ENCODE measurements at places on chromosomes 7 and 10.

DNA sequence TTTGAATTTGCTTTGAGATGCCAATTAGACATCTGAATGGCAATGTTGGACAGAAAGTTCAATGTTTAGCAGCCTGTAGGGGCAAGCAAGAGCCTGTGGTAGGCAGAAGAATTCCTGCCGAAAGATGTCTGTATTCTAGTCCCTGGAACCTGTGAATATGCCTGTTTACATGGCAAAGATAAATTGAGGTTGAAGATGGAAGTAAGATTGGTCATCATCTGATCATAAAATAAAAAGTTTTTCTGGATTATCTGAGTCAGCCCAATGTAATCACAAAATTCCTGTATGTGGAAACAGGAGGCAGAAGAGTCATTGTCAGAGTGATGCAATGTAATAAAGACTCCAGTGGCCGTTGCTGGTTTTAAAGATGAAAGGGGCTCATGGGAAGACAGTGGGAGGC is 430.5 kb downstream of the MDFIC start:
- DNase-seq = no peak

DNA sequence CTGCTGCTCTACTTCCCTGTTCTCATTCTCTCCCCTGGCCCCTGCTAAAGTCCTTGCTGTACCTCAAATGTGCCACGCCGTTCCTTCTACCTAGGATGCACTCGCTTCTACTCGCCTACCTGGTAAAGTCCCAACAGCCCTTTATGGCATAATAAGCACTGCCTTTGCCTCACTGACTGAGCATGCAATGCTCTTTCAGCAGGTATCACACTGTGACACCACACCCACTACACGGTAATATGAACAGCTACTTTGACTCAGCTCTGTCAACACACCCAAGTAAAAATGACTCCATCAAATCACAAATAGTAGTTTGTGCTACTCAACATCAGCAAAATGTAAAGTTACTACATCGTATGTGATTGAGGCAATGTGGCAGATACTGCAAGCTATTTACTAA is 37.6 kb downstream of the FAM204A start:
- DNase-seq = no peak

- DNase-seq = no peak
These were observed 301.5 kb downstream of the ZEB1 start for GRCh38 chr10:31620226-31621151.

- DNase-seq = no peak
These were observed 11.3 kb downstream of the CHCHD3 start for GRCh38 chr7:133070562-133070961.

DNA sequence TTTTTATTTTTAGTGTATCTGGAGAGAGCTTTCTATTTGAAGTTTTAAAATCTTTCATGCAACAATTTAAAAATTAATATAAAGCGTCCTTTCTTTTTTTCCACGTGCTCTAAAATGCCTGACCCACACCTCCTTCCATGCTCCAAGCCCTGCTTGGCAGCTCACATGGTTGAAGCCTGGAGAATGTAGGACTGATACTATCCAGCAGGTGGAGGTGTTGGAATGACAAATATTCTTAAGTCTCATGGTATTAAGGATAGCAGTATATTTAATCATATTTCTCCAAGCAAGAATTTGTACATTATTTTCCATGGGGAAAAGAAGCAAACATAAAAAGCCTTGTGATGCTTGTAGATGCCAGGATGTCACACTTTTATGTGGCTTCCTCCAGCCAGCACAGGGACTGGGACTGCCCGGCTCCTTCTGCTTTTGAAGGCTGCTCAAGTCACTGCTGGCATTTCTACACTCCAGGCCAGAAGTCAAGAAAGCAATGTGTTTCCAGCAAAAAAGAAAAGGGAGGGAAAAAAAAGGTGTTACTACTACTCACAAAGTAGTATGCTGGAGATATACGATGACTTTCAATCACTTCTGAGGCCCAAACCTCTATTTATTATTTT is 49.7 kb downstream of the BZW2 start:
- no peak for DNase-seq

- DNase-seq = no peak
These were observed 97.7 kb downstream of the USP6NL start for GRCh38 chr10:11513727-11514126.

DNA sequence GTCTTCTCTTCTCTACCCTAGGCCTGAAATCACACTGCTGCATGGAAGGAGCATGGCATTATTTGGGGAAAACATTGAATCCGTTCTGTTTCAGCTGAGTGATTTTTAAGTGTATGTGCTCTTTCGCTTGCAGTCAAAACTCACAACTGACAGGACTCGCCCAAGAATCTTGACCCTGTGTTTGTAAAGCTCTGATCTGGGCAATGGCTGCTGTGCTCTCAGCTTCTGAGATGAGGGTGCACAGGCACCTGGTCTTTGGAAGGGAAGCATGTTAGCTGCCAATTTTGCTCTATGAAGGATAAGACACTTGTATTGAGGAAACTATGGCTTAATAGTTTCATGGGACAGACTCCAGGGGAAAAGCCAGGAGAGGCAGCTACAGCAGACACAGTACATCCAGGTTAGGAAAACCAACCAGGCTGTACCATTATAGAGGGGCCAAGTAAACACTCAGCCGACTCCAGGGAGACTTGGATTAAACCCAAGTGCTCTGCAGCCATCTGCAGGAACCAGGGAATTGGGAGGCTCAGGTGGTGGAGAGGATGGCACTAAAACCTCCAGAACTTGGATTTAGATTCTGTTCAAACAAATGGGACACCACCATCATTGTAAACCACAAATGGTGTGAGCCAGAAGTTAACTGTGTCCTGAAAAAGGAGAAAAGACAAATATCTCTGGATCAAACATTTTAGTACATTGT is 43.3 kb downstream of the LYZL1 start:
- no peak for DNase-seq

DNA sequence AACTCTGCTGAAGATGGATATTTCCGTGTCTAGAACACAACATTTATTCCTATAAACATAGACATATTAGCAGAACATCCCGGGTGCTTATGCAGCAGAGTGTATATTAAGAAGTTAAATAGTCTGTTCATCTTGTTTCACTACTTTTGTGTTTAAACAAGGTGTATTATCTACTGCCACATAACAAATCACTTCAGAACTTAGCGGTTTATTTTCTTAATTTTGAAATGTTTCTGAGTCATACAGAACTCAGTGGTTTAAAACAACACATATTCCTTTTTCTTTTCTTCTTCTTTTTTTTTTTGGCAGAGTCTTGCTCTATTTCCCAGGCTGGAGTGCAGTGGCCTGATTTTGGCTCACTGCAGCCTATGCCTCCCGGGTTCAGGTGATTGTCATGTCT is 25.8 kb downstream of the DENND10 start:
- no peak for DNase-seq

DNA sequence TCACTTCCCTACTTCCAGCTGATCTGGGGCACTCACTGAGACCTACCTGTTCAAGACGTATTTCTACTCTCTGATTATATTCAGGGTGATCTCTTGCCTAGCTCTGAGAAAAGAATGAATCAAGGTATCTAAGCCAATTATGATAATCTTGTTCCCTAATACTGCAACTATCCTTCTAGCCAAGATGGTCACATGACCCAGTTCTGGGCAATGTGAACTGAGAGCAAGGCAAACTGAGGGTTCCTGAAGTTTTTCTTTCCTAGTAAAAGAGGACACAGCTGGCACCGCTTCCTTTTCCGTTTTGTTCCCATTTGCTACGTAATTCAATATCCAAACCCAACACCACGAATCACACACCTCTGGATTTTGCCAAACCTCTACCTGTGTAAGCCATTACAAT is 5.9 kb upstream of the GPAM start:
- DNase-seq = no peak

DNA sequence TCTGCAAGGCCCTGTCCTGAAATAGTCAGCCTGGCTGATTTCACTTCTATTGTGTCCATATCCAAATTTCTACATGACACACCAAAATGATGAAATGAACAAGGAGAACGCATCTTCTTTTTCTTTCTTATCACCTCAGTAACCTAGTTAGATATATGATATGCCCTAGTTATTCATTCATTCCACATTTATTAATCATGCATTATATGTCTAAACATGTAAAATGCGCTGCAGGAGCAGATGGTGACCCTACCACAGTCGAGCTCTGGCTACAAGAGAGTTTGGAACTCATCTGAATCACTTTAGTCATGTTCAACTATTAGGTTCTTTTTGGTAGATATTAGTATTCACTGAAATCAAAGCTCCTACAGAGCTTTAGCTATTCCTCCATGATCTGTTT is 31.8 kb upstream of the VPS41 start:
- no peak for DNase-seq

DNA sequence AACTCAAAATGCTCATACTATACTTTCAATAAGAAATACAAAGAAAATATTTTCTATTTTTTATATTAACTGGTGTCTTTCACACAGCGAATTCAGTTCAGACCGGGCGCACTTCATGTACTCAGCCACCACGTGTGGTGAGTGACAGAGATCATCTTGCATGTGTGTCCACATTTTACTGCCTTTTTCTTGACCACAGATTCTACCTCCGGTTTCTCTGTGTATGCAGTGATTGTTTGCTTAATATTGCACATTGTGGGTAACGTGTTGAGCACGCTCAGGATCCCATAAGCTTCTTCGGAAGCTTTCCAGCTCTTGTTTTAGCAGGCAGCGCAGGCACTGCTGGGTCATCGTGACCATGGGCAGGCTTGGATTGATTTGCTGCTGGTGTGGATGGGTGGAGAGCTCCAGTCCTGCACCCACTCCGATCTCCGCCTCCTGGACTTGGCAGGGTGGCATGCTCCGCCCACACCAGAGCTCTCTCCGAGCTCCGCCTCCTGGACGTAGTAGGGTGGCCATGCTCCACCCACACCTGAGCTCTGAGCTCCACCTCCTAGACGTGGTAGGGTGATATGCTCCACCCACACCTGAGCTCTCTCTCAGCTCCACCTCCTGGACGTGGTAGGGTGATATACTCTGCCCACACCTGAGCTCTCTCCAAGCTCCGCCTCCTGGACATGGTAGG is 253.3 kb downstream of the DIP2C start:
- no peak for DNase-seq

- no peak for DNase-seq
These were observed 86.7 kb downstream of the ZNF33B start for GRCh38 chr10:42551582-42552187.

GRCh38 chr10:76301211-76301610 is 869.8 kb downstream of the LRMDA start:
- no peak for DNase-seq

- no peak for DNase-seq
These were observed 6.9 kb downstream of the GIMAP5 start for GRCh38 chr7:150744041-150744656.

DNA sequence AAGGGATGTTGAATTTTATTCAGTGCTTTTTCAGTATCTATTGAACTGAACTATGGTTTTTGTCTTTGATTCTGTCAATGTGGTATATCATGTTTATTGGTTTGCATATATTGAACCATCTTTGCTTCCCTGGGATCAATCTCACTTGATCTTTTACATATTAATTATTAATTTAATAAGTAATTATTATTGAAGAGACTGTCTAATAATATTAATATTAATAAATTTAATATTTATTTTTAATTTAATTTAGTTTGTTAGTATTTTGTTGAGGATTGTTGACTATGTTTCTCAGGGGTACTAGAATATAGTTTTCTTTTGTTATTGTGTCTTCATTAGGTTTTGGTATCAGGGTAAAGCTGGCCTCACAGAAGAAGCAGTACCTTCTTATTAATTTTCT is 26.5 kb upstream of the TRA2A start:
- DNase-seq = no peak

DNA sequence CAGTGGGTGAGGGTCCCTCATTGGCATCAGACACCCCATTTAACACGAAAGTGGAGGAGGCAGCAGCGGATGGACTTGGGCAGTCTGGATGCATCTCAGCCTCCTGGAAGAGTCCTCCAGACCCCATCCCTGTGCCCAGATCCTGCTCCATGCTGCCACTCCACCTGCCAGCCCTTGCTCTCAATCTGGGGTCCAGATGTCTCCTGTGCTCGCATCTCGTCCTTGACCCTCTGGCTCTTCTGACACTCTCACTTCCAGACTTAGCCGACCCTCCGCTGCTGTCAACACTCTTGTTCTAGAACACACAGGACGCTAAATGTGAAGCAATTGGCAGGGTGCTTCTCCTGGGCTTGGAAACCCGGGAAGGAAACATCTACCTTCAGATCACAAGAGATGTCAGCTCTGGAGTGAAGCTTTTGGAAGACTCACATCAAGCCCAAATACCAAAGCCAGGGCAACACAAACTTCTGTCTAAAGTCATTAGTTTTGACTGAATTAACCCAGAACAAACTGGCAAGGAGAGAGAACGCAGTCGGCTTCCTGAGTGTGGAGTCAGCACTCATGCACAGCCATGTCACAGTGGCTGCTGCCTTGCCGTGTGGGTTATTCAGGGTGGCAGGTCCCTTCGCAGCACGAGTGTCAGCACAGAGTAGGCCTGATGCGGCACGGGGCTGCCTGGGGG is 379.1 kb downstream of the TCERG1L start:
- DNase-seq = no peak

DNA sequence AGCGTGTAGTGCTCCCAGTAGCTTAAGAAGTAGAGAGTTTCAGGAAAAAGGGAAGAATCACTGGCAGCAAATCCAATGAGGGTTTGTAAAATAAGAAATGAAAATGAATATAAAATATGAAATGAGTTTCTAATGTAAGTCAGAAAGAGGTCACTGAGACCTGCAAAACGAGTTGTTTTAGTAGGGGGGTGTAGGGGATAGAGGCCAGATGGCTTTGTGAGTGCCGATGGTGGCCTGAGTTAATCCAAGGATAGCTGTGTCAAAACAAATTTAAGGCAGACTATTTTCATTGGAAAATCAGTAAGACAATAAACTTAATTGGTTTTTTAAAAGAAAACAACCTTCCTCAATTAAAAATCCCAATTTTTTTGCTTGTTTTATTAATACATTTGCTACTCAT is 745 bp upstream of the ASB15 start:
- no peak for DNase-seq

- DNase-seq = no peak
These were observed 38.5 kb downstream of the MGMT start for GRCh38 chr10:129505500-129506075.

GRCh38 chr10:92595505-92595904 is 2.6 kb downstream of the KIF11 start:
- no peak for DNase-seq

All from NCI-H446 treated with DMSO at 0.1 percent for 48 hours (cell line).